Left lung (tissue), 14 donors: ENCODE measurements at places on chromosomes 6 and 20.

GRCh38 chr20:38434770-38435554 is at the start of gene SNHG17:
Gene SNHG17, minus strand, starts transcription at chr20:38435328.
- H3K36me3 ChIP-seq: peaks cover 41% of the 10 kb centered on the region
- DNase-seq: peak; percentile 97
- H3K27me3 ChIP-seq: no peaks in the 10 kb centered on the region
- peaks cover 6% of the 10 kb centered on the region for H3K4me1 ChIP-seq

DNA sequence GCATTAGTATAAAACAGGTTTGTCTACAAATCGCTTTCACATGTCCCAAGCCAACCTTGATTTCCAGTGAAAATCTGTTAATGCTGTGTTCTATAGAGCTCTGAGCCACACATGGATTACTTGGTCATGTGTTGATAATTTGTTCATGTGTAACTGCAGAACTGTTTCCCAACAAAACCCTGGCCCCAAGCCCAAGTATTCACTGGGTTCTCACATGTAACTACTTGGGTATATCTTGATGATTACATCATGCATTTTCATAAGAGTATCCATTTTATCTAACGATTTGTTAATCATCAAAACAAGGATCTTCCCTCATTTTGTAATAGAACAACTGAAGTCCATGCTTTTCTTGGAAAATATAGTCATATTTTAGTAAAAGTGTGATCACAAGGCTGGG is 657.6 kb downstream of the PRKN start:
- no peaks in the 10 kb centered on the region for H3K36me3 ChIP-seq
- no peak overlapping the region for H3K4me3 ChIP-seq
- no peak overlapping the region for H3K27ac ChIP-seq
- no peak for DNase-seq

GRCh38 chr6:31070711-31071197 is 41.6 kb downstream of the C6orf15 start:
- DNase-seq: peak; percentile 43
- no peaks in the 10 kb centered on the region for H3K27me3 ChIP-seq
- no peaks in the 10 kb centered on the region for H3K36me3 ChIP-seq
- H3K4me1 ChIP-seq: peaks cover 8% of the 10 kb centered on the region
- no peak overlapping the region for H3K27ac ChIP-seq

DNA sequence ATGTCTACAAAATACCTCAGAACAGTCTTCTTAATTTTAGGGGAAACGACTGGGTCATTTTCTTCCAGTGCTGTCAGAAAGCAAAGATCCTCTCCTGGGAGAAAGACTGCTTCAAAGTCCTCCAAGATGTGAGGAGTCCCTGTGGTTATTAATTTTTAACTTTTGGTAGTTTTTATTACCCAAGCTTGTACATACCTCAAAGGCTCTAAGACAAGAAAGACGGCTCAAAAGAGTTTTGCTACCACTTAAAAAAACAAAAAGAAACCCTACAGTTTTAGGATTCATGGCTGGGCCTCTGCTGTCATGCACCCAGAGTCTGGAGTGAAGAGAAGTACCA is 56.1 kb upstream of the APCDD1L start:
- no peak for DNase-seq
- H3K4me1 ChIP-seq: no peaks in the 10 kb centered on the region
- peaks cover 23% of the 10 kb centered on the region for H3K27me3 ChIP-seq

DNA sequence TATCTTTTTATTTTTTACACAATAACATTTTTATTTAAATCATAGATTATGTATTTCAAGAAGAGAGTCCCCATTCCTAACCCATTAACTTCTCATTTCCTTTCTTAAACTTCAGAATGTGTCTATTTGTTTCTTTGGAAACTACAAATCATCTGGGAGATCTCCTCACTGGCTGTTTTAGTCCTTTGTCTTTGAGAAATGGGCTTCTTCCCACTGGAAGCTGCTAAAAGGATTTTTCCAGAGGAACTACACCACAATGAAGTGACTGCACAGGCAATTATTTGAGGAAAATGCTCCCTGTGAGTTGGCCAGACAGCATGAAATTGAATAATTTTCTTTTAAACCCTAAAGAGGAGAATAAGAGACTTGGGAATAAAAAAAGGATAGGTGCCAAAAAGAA is 119.1 kb downstream of the TENT5A start:
- no peaks in the 10 kb centered on the region for H3K27me3 ChIP-seq
- H3K27ac ChIP-seq: no peak overlapping the region
- DNase-seq: no peak
- H3K4me1 ChIP-seq: no peaks in the 10 kb centered on the region

GRCh38 chr20:46261456-46262253 is 46.6 kb downstream of the CDH22 start:
- no peak overlapping the region for H3K4me3 ChIP-seq
- H3K36me3 ChIP-seq: no peaks in the 10 kb centered on the region
- peaks cover 70% of the 10 kb centered on the region for H3K27me3 ChIP-seq
- H3K4me1 ChIP-seq: no peaks in the 10 kb centered on the region

GRCh38 chr20:63628246-63628975 is 1.5 kb upstream of the GMEB2 start:
- DNase-seq: peak; percentile 83
- H3K27me3 ChIP-seq: no peaks in the 10 kb centered on the region
- H3K4me1 ChIP-seq: peaks cover 32% of the 10 kb centered on the region
- peak overlapping the region; percentile 72 for H3K4me3 ChIP-seq
- peak overlapping the region; percentile 97 for H3K27ac ChIP-seq

DNA sequence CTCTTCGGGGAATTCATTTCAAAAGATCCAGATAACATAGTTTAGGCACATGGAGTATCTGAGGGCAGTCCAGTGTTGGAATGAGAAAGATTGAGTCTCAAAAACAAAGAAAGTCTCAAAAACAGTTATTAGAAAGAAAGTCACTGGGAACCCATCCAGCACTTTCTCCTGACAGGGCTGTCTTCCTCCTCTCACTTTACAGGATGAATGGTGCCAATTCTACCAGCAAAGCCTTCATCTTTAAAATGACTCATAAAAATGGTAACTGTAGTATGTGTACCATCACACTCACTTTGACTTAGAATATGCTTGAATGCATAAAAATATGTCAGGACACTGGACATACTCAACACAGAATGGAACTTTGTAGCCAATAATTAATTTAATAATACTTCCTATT is 71.3 kb downstream of the SLC22A3 start:
- DNase-seq: no peak
- H3K27me3 ChIP-seq: no peaks in the 10 kb centered on the region
- H3K27ac ChIP-seq: no peak overlapping the region
- no peak overlapping the region for H3K4me3 ChIP-seq
- no peaks in the 10 kb centered on the region for H3K36me3 ChIP-seq
- no peaks in the 10 kb centered on the region for H3K4me1 ChIP-seq

- no peak overlapping the region for H3K4me3 ChIP-seq
- H3K4me1 ChIP-seq: peaks cover 21% of the 10 kb centered on the region
- no peaks in the 10 kb centered on the region for H3K36me3 ChIP-seq
- no peak for DNase-seq
- no peaks in the 10 kb centered on the region for H3K27me3 ChIP-seq
Measured at GRCh38 chr20:24998121-24998520, 5.6 kb upstream of the APMAP start.

GRCh38 chr6:129709196-129709768 is 695 bp downstream of the ARHGAP18 start:
- H3K27ac ChIP-seq: peak overlapping the region; percentile 82
- peak; percentile 74 for DNase-seq
- peak overlapping the region; percentile 66 for H3K4me3 ChIP-seq
- H3K36me3 ChIP-seq: peaks cover 10% of the 10 kb centered on the region
- H3K4me1 ChIP-seq: peaks cover 6% of the 10 kb centered on the region
- H3K27me3 ChIP-seq: no peaks in the 10 kb centered on the region

- DNase-seq: no peak
- no peaks in the 10 kb centered on the region for H3K27me3 ChIP-seq
- H3K27ac ChIP-seq: no peak overlapping the region
- no peak overlapping the region for H3K4me3 ChIP-seq
- H3K36me3 ChIP-seq: no peaks in the 10 kb centered on the region
Measured at GRCh38 chr6:130520221-130520620, 154.4 kb downstream of the TMEM200A start.

GRCh38 chr20:35514371-35514932 is 15.0 kb downstream of the C20orf173 start:
- H3K27me3 ChIP-seq: no peaks in the 10 kb centered on the region
- H3K36me3 ChIP-seq: no peaks in the 10 kb centered on the region
- no peak overlapping the region for H3K27ac ChIP-seq
- no peak overlapping the region for H3K4me3 ChIP-seq

- no peaks in the 10 kb centered on the region for H3K36me3 ChIP-seq
- no peaks in the 10 kb centered on the region for H3K27me3 ChIP-seq
- no peak for DNase-seq
Measured at GRCh38 chr6:107809966-107810365, 14.1 kb downstream of the SCML4 start.

- no peak overlapping the region for H3K4me3 ChIP-seq
- H3K4me1 ChIP-seq: no peaks in the 10 kb centered on the region
- no peaks in the 10 kb centered on the region for H3K36me3 ChIP-seq
- no peaks in the 10 kb centered on the region for H3K27me3 ChIP-seq
- no peak overlapping the region for H3K27ac ChIP-seq
- DNase-seq: no peak
Measured at GRCh38 chr6:104689551-104690205, 170.0 kb downstream of the HACE1 start.

GRCh38 chr6:154377726-154378125 is 21.1 kb upstream of the IPCEF1 start:
- no peak overlapping the region for H3K27ac ChIP-seq
- no peaks in the 10 kb centered on the region for H3K27me3 ChIP-seq
- H3K4me3 ChIP-seq: no peak overlapping the region

DNA sequence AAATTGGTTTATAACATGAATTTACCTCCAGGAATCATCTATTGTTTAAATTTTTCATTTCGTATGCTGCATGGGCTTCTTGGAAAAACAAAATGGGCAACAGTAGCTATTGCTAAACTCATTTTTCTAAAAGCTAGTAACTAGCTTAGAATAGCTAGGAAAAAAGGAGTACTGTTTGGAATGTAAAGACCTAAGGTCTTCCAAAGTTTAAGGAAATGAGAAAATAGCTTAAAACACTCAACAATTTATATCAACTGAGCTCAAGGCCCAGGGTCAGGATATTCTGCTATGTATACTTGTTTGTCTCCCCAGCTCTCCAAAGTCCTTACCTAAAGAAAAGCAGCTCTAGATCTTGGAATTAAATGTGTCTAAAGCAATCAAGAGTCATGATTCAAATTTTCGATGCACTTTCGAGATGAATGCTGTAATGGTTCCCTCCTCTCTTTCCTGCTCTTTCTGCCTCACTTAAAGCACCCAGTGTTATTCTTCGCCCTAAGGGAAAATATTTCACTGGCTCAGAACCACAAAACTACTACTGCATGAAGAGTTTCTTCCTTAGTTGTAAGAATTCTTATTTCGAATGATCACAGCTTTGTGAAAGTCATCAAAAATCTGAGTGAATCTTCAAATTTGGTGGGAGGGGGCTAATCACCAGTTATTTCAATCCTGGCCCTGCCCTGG is 41.6 kb downstream of the LYRM4 start:
- DNase-seq: no peak
- H3K4me3 ChIP-seq: no peak overlapping the region
- no peaks in the 10 kb centered on the region for H3K27me3 ChIP-seq
- H3K36me3 ChIP-seq: no peaks in the 10 kb centered on the region
- H3K4me1 ChIP-seq: no peaks in the 10 kb centered on the region

- no peak overlapping the region for H3K27ac ChIP-seq
- H3K27me3 ChIP-seq: no peaks in the 10 kb centered on the region
Measured at GRCh38 chr6:6379573-6379972, 59.1 kb upstream of the F13A1 start.

DNA sequence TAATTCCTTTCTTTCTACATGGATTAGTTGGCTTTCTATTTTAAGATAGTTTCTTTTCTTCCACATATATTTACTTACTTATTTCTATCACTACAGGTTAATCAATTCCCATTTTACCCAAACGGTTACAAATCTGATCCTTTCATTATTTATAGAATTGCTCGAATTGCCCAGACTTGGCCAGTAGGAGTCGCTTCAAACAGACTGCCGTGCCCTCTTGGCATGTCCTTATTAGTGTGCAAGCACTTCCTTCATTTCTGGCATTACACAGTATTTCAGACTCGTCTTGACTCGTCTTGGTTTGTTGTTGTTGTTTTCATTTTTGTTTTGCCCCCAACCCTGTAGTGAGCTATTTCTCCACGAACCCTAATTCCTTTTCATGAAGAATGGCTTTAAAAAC is 74.6 kb downstream of the SAMD3 start:
- no peak overlapping the region for H3K27ac ChIP-seq
- no peaks in the 10 kb centered on the region for H3K36me3 ChIP-seq
- no peak overlapping the region for H3K4me3 ChIP-seq
- H3K4me1 ChIP-seq: no peaks in the 10 kb centered on the region
- H3K27me3 ChIP-seq: no peaks in the 10 kb centered on the region
- DNase-seq: no peak

DNA sequence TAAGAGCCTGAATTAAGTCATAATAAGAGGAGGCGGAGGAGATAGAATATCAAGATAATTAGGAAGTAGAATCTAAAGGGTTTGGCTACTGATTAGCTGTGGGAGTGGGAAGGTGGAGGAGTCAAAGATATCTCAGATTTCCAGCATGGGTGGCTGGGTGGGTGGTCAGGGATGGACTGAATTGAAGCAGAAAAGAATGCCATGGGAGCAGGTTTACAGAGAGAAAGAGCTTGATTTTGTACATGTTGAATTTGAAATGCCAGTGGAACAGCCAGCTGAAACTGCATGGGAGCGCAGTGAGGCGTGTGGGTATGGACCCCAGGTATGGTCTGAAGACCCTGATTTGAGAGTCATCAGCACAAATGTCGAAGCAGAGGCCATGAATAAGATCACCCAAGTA is 1.4 kb upstream of the HLA-DMA start:
- no peak for DNase-seq
- H3K4me1 ChIP-seq: peaks cover 45% of the 10 kb centered on the region
- no peak overlapping the region for H3K27ac ChIP-seq
- H3K27me3 ChIP-seq: no peaks in the 10 kb centered on the region
- H3K4me3 ChIP-seq: no peak overlapping the region

DNA sequence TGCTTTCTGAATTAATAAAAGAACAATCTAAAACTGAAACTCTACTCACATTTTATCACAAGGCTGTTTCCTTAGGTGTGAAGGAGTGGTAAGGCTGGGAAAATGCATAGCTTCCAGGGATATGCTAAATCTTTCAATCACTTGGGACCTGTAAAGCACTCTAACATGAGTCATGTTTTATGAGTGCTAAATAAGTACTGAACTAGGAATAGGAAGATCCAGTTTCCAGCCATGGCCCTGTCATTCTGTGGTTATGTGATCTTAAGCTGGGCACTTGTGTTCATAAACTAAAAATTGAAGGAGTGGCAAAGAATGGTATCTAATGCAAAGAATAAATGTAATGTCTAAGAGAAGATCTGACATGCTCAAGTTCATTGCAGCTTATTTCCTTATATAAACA is 6.1 kb upstream of the TMEM200A start:
- no peaks in the 10 kb centered on the region for H3K4me1 ChIP-seq
- no peaks in the 10 kb centered on the region for H3K27me3 ChIP-seq
- H3K27ac ChIP-seq: no peak overlapping the region
